Stimulated activated CD4-positive, alpha-beta T cell treated with anti-CD3 and anti-CD28 coated beads, TNF-alpha, amount 100 ng/mL, for 24 hours (primary cell): ENCODE measurements at places on chromosomes 5 and 9.

DNA sequence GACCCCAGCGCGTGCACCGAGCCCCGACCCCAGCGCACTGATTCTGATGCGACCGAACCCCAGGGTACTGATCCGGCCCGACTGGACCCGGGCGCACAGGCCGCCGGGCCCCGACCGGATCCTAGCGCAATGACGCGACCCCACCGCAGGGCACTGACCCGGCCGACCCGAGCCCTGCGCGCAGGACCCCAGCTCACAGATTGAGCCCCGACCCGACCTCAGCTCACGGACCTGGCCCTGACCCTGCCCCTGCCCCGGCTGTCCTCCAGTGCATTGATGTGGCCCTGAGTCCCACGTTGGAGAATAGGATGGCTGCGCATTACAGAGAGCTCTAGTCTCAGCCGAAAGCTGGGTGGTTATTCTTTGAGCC lies 438 bp downstream of the TRIP13 start:
- DNase-seq = no peak

DNA sequence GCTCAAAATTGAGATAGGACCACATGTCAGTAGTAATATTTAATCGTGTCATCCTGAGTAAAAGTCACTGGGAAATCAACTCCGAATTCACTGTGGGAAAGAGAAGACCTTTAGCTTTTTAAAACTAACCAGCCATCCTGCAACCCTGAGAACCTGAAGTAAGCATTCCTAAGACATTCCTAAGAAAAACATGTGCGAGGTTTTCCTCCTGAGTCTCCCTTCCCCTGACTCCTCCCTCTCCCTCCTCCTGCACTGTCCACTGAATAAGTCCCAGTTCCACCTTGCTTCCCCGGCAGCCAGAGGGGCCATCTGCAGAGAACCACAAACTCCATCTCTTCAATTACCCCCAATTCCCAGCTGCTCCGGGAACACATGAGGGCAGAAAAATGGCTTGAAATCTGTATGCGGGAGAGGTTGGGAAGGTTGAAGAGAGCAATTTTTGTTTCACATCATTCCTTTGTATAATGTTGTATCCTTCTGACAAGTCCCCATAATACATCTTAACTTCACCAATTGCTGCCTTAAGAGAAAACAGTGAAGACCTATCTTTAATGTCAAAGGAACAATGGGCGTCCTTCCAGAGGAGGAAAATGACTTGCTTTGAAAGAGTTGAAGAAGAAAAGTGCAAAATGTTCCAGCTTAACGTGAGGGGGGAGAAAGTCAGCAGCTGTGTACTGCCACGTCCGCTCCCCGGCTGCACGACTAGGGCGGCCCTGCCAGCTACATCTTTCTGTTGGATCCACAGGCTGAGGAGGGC lies 186.3 kb downstream of the ZNF462 start:
- no peak for DNase-seq

GRCh38 chr5:140072812-140073211 lies 29.7 kb upstream of the NRG2 start:
- DNase-seq = no peak

DNA sequence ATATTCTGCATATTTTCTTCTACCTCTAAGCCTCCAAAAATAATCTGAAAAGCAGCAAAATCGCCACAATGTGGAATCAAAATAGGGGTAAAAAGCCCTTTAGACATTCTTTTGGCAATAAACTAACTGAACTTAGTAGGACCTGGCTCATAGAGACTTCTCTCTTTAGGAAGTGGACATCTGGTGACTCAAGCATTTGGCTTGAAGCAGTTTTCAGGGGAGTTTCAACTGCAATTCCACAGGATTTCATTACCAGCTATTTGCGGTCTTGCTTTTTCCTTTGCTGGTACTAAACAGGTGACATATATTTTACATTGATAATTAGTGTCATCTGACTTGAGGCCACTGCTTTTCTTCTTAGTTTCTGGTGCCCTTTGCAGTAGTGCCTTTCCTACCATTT lies 173.2 kb upstream of the FBN2 start:
- no peak for DNase-seq
